ENCODE measurements at places on chromosomes 11 and 22. TPM values are rescaled to one million over a fixed set of nuclear protein-coding genes. Genes with fewer than 3 reads are reported as not detected.

GRCh38 chr11:96259134-96259830, 83.7 kb downstream of the MAML2 start:
- DNase-seq = no peak

The ADM2 gene
- 2.2 TPM for total RNA-seq

The KIAA0930 gene
- 39.5 TPM for total RNA-seq

DNA sequence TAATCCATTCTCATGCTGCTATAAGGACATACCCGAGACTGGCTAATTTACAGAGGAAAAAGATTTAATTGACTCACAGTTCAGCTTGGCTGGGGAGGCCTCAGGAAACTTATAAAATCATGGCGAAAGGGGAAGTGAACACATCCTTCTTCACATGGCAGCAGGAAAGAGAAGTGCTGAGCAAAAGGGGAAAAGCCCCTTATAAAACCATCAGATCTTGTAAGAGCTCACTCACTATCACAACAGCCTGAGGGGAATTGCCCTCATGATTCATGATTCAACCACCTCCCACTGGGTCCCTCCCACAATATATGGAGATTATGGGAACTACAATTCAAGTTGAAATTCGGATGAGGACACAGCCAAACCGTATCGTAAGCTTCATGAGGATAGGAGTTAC, 3.8 kb upstream of the CYB5R2 start:
- DNase-seq = no peak

- DNase-seq = no peak
These were observed 67.5 kb upstream of the AMOTL1 start for GRCh38 chr11:94700622-94701021.

GRCh38 chr11:46391578-46392420, at the start of gene CHRM4:
Gene CHRM4, minus strand, starts transcription at chr11:46391776. Its CDS starts 5,219 bp downstream, at chr11:46386557.
- no peak for DNase-seq

- DNase-seq = no peak
These were observed 23.8 kb upstream of the CAPRIN1 start for GRCh38 chr11:34027516-34028408.

DNA sequence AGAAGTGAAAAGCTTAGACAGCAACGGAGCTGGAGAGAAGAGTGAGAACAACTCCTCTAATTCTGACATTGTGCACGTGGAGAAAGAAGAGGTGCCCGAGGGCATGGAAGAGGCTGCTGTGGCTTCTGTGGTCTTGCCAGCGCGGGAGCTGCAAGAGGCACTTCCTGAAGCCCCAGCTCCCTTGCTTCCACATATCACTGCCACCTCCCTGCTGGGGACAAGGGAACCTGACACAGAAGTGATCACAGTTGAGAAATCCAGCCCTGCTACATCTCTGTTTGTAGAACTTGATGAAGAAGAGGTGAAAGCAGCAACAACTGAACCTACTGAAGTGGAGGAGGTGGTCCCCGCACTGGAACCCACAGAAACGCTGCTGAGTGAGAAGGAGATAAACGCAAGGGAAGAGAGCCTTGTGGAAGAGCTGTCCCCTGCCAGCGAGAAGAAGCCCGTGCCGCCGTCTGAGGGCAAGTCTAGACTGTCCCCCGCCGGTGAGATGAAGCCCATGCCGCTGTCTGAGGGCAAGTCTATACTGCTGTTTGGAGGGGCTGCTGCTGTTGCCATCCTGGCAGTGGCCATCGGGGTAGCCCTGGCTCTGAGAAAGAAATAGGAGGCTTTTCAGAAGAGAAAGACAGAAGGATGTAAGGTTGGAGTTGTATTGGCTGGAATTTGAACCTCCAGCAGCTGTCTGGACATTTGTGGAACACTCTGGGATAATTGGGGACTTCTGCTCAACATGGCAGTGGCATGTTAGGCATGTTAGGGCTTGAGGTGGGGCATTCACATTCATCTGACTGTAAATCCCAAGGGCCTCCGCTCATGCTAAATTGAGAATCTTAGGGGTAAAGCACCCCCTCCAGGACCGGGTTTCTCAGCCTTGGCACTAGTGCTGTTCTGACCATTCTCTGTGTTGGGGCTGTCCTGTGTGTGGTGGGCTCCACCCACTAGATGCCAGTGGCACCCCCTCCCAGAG, 47.1 kb downstream of the BID start:
- no peak for DNase-seq

GRCh38 chr11:59865031-59865430, 1.3 kb downstream of the TCN1 start:
- DNase-seq = no peak

GRCh38 chr22:46336119-46337078, 885 bp downstream of the TRMU start:
- DNase-seq = no peak

DNA sequence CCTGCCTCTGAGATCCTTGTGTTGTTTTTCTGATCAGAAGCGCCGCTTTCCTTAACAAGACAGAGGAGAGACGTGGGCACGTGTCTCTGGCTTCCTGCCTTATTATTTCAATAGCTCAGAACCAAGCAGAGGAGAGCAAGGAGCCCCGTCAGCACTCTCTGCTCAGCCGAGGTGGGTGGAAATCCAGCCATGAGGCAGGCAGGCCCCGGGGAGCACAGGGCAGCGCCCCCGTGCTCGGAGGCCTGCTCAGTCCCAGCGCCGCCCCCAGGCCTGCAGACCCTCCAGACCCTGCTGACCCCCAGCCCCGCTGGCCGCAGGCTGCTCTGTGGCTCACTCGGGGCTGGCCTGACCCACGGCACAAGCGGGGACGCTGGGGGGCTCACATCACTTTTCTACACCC, 162.8 kb downstream of the BRD1 start:
- no peak for DNase-seq

The EMID1 gene
- 0.23 TPM for total RNA-seq

The DEFB131B gene
- not detected for total RNA-seq

The NAALADL1 gene
- total RNA-seq = 11.9 TPM

- no peak for DNase-seq
These were observed 85.0 kb downstream of the CD44 start for GRCh38 chr11:35223991-35224390.

The PIH1D2 gene
- 0.46 TPM for total RNA-seq

- DNase-seq = no peak
These were observed 16.1 kb downstream of the COMMD9 start for GRCh38 chr11:36273110-36273509.

DNA sequence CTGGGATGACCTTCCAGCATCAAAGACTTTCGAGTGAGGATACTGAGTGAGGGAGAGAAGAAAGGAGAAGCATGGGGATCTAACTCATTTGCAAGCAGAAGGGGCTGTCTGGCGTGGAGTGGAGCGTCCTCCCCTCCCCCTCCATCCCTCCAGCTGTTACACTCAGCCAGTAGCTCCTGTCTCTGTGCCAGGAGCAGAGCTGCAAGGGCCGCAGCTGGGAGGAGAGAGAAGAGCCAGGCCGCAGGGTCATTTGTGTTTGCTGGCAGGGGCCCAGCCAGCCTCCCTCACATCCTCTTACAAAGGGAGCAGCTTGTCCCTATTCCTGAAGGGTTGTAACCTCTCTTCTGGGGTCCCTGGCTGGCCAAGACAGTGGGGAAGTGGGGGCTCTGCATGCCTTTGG, 57.9 kb downstream of the NECTIN1 start:
- DNase-seq = no peak

- no peak for DNase-seq
These were observed 8.2 kb upstream of the SYT8 start for GRCh38 chr11:1826552-1827094.

GRCh38 chr11:11786234-11786633, 55.5 kb upstream of the USP47 start:
- no peak for DNase-seq

The APOA4 gene
- total RNA-seq = not detected

DNA sequence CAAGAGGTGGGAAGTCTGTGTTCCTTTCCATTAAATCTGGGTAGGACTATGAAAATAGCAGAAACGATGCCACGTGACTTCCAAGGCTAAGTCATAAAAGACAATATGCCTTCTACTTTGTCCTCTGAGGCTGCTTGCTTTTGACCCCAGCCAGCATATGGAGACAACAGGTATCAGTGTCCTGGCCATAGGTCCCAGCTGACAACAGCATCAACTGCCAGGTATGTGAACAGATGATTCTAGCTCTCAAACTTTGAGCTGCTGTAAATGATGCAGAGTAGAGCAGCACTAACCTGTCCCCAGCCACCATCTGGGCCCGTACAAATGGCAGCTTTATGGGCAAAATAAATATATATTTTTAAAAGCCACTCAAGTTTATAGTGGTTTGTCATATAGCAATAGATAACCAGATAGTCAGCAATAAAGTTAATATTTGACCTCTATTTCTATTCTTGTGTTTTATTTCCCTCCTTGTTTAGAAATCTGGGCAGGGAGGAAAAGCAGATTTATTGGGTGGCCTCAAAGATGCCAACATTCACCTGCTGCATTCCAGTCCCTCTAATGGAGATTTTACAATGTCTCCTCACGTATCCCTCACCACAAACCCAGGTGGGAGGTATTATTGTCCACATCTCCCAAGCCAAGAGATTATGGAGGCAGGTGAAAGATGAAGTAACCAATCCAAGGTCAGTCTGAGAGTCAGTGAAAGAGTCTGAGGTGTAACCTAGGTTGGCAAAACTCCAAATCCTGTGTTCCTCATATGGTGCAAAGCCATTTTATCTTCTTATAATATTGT, 209.6 kb upstream of the LARGE1 start:
- DNase-seq = no peak

- no peak for DNase-seq
These were observed 82.8 kb upstream of the E2F8 start for GRCh38 chr11:19323502-19323901.

GRCh38 chr11:31957674-31958073, 133.2 kb upstream of the RCN1 start:
- no peak for DNase-seq

- no peak for DNase-seq
These were observed 33.5 kb upstream of the FCHSD2 start for GRCh38 chr11:73175551-73176144.

The CRYBB3 gene
- total RNA-seq = 0.23 TPM

GRCh38 chr22:42173183-42173926, 42.7 kb upstream of the CYP2D6 start:
- no peak for DNase-seq

DNA sequence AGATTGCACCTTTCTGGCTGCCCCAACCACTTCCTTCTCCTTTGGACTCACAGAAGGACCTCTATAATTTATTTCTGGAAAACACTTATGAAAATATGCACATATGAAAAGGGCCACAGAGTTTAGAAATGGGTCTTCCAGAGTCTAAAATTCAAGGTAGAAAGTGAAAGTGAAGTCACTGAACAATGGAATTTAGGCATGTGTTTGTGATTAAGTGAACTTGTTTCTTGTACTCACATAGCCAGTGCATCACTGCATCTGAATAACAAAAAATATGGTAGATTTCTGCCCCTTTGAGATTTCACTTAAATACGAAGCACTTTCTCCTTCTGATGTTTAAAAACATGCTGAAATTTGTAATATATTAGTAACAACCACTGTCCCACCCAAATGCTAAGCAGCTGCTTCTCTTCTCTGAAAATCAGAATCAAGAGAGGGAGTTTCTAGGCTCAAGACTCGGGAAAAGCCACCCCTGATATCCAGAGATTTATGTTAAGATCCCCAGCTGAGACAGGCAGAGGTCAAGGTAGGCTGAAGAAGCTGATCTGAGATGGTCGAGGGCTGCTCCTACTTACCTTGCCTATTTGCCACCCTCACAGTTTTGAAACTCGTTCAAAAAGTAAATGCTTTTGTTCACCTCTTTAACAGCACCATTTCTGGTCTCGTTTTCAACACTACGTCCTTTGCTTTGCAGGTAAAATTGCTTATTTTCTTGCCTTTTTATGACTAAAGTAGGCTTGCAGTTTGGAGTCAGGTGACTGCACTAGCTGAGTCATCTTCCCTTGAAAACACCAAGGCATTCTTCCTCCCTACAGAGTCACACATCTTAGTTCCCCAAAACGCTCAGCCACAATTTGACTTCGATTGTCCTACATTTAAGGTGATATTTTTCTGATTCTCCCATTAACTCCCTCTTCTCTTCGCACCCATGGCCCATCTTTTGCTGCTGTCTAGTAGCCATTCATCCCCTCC, at the start of gene XKR3:
Gene XKR3 (minus strand): TSS at position 696 of the 972 bp plus-strand sequence. CDS start 17,338 bp downstream, outside the sequence.
- DNase-seq = no peak

DNA sequence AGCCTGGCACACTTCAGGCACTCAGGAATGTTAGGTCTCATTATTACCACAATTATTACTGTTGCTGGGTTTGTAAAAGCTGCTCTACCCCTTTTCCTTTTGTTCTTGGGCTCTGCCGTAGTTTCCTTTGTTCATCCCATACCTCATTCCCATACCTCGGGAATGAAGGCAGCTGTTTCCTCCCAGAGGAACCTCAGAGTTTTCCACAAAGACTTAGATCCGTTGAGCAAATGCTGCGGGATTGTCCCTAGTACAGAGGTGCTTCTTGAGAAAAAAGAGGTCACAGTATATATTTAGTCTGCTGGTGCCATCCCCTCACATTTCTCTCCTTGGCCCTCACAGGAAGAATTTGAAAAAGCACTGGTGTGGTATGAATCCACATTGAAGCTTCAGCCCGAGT, 134.7 kb downstream of the TTC17 start:
- DNase-seq = no peak

The DMC1 gene
- 10.8 TPM for total RNA-seq

DNA sequence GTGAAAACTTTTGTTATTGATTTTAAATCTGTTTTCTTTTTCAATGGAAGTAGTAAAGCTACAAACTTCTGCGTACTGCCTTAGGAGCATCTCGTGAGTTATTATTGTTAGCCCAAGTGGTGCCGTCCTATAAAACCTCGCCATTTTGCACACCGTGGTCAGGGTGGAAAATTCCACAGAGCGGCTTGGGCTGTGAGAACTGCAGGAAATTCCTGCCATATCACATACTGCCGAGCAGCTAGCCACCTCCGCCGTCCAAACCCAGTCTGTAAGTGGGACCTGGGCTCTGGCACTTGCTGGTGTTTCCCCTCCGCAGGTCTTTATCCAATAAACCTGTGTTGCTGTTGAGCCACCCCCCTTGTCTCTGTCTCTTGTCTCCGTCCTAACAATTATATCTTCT, 88.0 kb upstream of the POU2AF2 start:
- DNase-seq = no peak

DNA sequence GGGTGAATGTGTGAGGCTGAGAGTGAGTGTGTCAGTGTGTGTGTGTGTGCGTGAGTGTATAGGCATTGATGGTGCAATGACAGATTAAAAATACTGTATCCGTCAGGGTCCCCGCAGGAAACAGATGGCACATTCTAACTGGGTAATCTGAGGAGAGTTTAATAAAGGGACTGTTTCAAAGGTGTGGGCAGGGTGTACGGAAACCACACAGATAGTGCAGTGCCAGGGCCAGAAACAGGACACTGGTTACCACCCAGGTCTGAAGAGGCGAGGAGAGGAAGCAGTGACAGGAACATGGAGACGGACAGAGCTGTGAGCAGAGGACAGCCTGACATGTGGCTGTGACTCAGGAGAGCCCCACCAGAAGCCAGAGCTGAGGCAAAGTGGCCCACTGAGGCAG, 16.5 kb downstream of the P2RX3 start:
- no peak for DNase-seq

The C22orf15 gene
- total RNA-seq = 0.52 TPM

- no peak for DNase-seq
These were observed 53.1 kb downstream of the SLC22A12 start for GRCh38 chr11:64643920-64644646.

The CYB561A3 gene
- total RNA-seq = 34.1 TPM

- no peak for DNase-seq
These were observed 617.3 kb downstream of the NTM start for GRCh38 chr11:131987703-131988102.

Measured in activated T-helper 2 cell treated with anti-CD3 and anti-CD28 coated beads, Interferon-gamma antibody, Interleukin-2, Interleukin-4, amounts not matched to agents 10 μg/mL and 5 μg/mL and 100 μg/mL, durations not matched to agents 14 hours and 24 hours and 36 hours (primary cell).